Activated T-helper 1 cell treated with Interleukin-2 at 50 U/mL for 16 hours (primary cell): ENCODE measurements at places on chromosomes 5 and 9.

GRCh38 chr9:136675477-136676296, 11.6 kb downstream of the AGPAT2 start:
- no peak for DNase-seq

- DNase-seq = peak; percentile 44
These were observed 99.4 kb downstream of the C5orf15 start for GRCh38 chr5:133868946-133869518.

GRCh38 chr9:99079542-99079941, 25.4 kb upstream of the TGFBR1 start:
- no peak for DNase-seq

GRCh38 chr5:15783734-15784133, 283.8 kb downstream of the FBXL7 start:
- no peak for DNase-seq

GRCh38 chr5:141338538-141339306, at the start of gene PCDHGA2:
PCDHGA2 (plus strand) TSS chr5:141338760.
- DNase-seq = no peak

- no peak for DNase-seq
These were observed 31.9 kb downstream of the IRF1 start for GRCh38 chr5:132458651-132459030.

DNA sequence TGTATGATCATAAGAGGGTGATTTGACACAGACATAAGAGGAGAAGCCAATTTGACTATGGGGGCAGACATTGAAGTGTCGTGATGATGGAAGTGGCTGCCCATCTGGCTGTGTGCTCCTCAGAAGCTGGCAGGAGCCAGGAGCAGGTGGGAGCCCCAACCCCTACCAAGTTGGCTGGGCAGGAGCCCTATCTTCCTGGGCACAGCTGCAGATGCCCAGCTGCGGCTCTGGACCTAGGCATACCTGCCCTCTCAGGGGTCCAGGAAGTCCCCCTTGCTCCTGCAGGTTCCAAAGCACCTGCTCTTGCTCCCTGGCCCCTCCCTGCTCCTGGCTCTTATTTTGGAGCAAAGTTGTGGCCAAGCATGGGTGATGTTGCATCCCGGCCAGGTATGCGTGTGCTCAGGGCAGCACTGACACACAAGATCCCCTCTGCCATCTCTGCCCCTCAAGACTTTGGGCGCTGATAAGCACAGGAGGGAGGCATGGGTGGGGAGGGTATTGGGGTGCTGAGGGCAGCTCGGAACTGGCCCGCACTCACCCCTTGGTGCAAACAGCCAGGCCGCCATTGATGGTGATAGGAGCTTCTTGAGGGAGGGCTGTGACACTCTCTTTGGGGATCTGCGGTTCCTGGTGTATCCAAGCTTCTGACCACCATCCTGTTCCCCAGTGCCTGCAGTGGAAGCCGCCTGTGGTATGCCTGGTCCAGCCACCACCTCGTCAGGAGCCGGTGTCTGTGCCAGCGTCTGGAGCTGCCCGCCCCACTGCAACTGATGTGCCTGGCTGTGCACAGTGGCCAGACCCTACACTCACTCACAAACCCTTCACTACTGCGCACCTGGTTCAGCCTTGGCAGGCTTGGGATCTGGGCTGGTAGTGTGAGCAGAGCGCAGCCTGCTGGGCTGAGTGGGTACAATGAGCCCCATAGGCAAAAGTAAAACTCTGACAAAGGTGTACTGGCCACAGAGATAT, 230.9 kb downstream of the CDH9 start:
- no peak for DNase-seq

- DNase-seq = no peak
These were observed 37.9 kb downstream of the TLR4 start for GRCh38 chr9:117742131-117742530.

DNA sequence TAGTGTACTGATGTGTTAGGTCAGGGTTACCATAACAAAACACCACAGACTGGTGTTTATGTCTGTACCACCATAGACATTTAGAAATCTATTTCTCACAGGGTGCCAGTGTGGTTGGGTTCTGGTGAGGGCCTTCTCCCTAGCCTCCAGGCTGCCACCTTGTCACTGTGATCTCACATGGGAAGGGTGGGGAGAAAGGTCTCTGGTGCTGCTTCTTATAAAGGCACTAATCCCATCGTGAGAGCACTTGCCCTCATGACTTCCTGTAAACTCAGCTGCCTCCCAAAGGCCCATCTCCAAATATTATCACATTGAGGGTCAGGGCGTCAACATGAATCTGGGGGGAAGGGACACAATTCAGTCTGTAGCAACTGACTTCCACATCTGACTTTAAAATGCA, 49.8 kb downstream of the PIK3R1 start:
- DNase-seq = no peak

- no peak for DNase-seq
These were observed 103.6 kb downstream of the TSSK1B start for GRCh38 chr5:113331209-113331551.

DNA sequence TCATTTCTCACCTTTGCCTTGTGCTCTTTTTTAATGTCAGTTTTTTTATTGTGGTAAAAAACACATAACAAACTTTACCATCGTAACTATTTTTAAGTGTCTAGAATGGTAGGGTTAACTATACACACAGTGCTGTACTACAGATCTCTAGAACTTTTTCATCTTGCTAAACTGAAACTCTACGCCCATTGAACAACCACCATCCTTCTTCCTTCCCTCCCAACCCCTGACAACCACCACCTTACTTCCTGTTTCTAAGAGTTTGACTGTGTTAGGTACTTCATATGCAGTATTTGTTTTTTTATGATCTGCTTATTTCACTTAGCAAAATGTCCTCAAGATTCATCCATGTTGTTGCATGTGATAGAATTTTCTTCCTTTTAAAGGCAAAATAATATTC, 54.9 kb downstream of the PSAT1 start:
- no peak for DNase-seq

DNA sequence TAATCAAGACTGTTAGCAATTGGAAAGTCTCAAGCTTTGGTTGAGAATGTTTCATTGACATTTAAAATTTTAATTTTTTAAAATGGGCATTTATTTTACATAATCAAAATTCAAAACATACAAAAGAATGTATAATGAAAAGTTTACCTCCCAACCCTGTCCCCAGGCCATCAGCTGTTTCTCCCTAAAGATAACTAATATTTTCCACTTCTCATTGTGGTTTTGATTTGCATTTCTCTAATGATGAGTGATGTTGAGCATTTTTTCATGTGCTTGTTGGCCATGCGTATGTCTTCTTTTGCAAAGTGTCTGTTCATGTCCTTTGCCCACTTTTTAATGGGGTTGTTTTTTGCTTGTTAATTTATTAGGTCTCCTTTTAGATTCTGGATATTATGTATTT, 11.4 kb upstream of the MACIR start:
- DNase-seq = no peak

GRCh38 chr5:146048994-146049703, 56.2 kb downstream of the PLAC8L1 start:
- DNase-seq = no peak

- no peak for DNase-seq
These were observed 26.9 kb downstream of the KLF4 start for GRCh38 chr9:107462691-107463090.

DNA sequence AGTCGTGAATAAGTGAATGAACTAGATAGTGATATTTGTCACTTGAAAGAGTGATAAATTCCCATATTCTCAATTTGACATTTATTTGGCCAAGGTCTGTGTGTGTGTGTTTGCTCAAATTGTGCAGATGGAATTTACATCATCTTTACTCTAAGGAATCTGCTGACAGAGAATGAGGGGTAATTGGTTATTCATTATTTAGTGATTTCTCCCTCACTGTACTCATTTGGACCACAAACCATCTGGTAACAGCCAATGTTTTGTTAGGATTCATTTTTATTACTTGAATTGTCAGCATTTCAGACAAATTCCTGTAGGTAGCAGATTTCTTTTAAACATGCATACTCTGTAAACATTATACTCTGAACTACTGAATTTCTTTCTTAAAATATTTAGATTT, 15.6 kb downstream of the VCAN start:
- DNase-seq = no peak

GRCh38 chr9:116134975-116135374, 18.6 kb upstream of the PAPPA start:
- DNase-seq = no peak

GRCh38 chr5:170164921-170165320, 59.2 kb downstream of the FOXI1 start:
- DNase-seq = no peak

GRCh38 chr5:172178991-172179989, 8.7 kb downstream of the STK10 start:
- DNase-seq = peak; percentile 32

- no peak for DNase-seq
These were observed 21.5 kb downstream of the CWC27 start for GRCh38 chr5:64790210-64790609.

DNA sequence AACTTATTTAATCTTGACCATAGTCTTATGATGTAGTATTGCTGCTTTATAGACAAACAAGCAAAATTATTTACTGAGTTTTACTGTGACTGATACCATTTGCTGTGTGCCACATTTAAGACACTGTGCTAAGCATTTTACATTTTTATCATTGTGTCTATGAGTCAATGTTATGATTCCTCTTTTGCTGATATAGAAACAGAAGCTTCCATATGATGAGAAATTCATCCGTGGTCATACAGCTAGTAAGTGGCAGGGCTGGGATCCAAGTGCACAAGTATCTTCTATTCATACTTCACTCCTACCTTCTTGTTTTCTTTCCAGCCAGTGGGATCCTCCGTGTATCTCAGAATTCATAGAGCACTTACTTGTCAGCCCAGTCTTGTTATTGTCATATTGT, 17.1 kb upstream of the IFNK start:
- DNase-seq = no peak

DNA sequence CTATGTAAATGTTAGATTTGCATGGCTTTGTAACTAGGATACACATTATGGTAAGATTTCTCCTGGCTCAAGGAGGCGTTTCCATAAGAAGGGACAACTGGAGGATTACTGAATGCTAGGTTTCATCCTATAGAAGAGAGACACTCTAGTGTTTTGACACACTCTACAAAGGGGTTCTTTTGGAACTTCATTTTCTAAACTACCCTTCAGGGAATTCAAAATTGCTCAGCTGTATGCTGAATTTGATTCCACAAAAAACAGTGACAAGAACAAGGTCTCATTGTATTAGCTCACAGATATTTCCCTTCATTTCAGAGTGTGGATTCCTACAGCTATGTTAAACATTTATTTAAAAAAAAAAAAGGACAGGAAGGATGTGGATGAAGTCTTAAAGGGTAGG, 151.7 kb downstream of the PPP2R2B start:
- DNase-seq = no peak

DNA sequence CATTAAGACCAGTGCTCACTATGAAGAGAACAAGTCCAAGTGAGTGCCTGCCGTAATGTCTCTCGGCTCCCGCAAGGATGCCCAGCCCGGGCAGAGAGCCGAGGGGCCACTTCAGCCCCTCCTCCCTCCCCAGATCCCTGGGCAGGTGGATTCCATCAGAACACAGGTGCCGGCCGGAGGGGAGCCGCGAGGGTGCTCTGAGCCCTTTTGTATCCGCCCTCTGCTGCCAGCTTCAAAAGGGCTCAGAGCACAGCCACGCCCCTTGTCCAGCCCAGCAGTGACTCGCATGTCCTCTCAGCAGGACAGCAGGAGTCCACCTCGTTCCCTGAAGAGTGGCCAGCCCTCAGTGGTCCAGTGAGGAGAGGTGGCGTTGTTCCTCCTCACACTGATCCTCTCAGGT, 43.9 kb downstream of the CYFIP2 start:
- no peak for DNase-seq

DNA sequence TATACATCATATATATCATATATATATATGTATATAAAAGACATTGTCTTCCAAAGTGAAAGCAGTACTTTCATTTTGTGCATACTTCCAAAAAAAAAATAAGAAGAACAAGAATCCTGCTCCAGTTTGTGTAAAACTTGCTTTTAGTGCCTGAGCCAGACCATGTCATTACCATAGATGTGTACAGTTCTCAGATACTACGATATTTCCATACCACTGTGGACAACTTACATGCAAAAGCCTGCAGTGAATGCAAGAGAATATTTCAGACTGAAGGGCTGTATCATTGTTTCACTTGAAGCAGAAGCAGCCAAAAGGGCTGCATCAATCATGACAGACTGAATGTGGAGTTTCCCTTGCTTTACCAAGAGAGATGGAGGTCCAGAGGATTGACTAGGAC, 72.6 kb upstream of the CYLC2 start:
- DNase-seq = no peak

GRCh38 chr5:9057406-9058000, 488.4 kb downstream of the SEMA5A start:
- no peak for DNase-seq

DNA sequence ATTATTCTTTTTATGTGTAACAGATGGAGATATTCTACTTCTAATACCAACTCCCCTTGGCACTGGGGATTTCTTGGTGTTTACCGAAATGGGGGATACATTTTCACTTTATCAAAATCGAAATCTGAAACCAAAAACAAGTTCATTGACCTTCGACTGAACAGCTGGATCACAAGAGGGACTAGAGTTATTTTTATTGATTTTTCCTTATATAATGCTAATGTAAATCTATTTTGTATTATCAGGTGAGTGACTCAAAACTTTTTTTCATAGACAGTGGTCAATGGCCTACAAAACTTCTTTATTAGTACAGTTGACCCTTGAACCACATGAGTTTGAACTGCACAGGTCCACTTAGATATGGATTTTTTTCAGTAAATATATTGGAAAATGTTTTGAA, 10.2 kb downstream of the PKD2L2 start:
- DNase-seq = no peak

GRCh38 chr9:99090336-99091130, 14.4 kb upstream of the TGFBR1 start:
- DNase-seq = no peak
